ENCODE measurements at places on chromosomes 5 and 9. TPM values are rescaled to one million over a fixed set of nuclear protein-coding genes. Genes with fewer than 3 reads are reported as not detected.

The FOXD4 gene
- total RNA-seq = 0.34 TPM

The ADGRV1 gene
- 0.17 TPM for total RNA-seq

The TMEM174 gene
- total RNA-seq = not detected

The FYB1 gene
- not detected for total RNA-seq

The GGTA1 gene
- not detected for total RNA-seq

The TSLP gene
- 1.2 TPM for total RNA-seq

The EDIL3 gene
- total RNA-seq = 11.1 TPM

The DPM2 gene
- 30.9 TPM for total RNA-seq

The PPP3R2 gene
- total RNA-seq = not detected

The HRH2 gene
- 0.17 TPM for total RNA-seq

The CDKN2A gene
- total RNA-seq = 5.7 TPM

The RANBP6 gene
- total RNA-seq = 19.5 TPM

The LRRTM2 gene
- total RNA-seq = 2.9 TPM

The IFNA21 gene
- not detected for total RNA-seq

The SLC25A46 gene
- 41.0 TPM for total RNA-seq

The CCL27 gene
- not detected for total RNA-seq

The CD14 gene
- 0.17 TPM for total RNA-seq

The GLRA1 gene
- total RNA-seq = not detected

The IRX4 gene
- total RNA-seq = not detected

The FOXI1 gene
- total RNA-seq = not detected

The AK8 gene
- 0.59 TPM for total RNA-seq

The MARVELD2 gene
- total RNA-seq = 2.2 TPM

The ZNF454 gene
- total RNA-seq = 0.84 TPM

The LCN10 gene
- not detected for total RNA-seq

The OR1J2 gene
- not detected for total RNA-seq

The BARHL1 gene
- not detected for total RNA-seq

The GABRA6 gene
- not detected for total RNA-seq

The SHOC1 gene
- total RNA-seq = under 0.01 TPM

The CDH6 gene
- 0.30 TPM for total RNA-seq

The OR5C1 gene
- not detected for total RNA-seq

The SLC6A18 gene
- total RNA-seq = not detected

The LTC4S gene
- total RNA-seq = 1.6 TPM

The GABRB2 gene
- total RNA-seq = not detected

The DBN1 gene
- 224 TPM for total RNA-seq

The OLFML2A gene
- total RNA-seq = 4.9 TPM

The CTXN3 gene
- total RNA-seq = not detected

The RNF183 gene
- total RNA-seq = not detected

The INSYN2B gene
- total RNA-seq = 5.2 TPM

The SPEF2 gene
- 1.0 TPM for total RNA-seq

The TAF11L5 gene
- total RNA-seq = not detected

The MLANA gene
- total RNA-seq = not detected

The MRPL36 gene
- total RNA-seq = 69.6 TPM

The SLC34A1 gene
- not detected for total RNA-seq

The NMUR2 gene
- total RNA-seq = not detected

The CPLANE1 gene
- 8.9 TPM for total RNA-seq

The HSPA5 gene
- 204 TPM for total RNA-seq

The BARX1 gene
- total RNA-seq = not detected

The C5orf46 gene
- total RNA-seq = not detected

The TRPM6 gene
- total RNA-seq = under 0.01 TPM

The COL23A1 gene
- not detected for total RNA-seq

The ENG gene
- 48.9 TPM for total RNA-seq

The APBA1 gene
- 1.5 TPM for total RNA-seq

The GMCL2 gene
- not detected for total RNA-seq
